CD8-positive, alpha-beta memory T cell (primary cell): ENCODE measurements at places on chromosomes 3 and 15.

DNA sequence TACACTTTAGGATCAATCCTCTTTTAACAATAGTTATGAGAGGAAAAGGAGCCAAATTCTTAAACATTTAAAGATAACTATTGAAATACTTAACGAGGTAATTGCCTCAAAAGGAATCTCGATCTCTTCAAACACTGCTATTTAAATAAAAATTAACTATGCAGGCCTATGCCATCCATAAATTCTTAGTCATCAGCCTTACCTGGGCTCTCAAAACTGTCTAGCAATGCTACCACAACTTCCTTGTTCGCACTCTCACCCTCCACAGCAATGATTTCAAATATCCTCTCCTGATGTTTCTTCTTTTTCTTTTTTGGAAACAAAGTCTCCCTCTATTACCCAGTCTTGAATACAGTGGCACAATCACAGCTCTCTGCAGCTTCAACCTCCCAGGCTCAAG, 12.3 kb downstream of the ETFA start:
- no peaks in the 10 kb centered on the region for H3K36me3 ChIP-seq
- H3K27ac ChIP-seq, result no peak overlapping the region
- no peak overlapping the region for H3K4me3 ChIP-seq
- H3K27me3 ChIP-seq, result no peaks in the 10 kb centered on the region

- H3K27me3 ChIP-seq, result no peaks in the 10 kb centered on the region
- H3K36me3 ChIP-seq, result no peaks in the 10 kb centered on the region
- H3K27ac ChIP-seq, result no peak overlapping the region
- DNase-seq, result no peak
- no peak overlapping the region for H3K4me3 ChIP-seq
Measured at GRCh38 chr3:83498361-83499016, 1460.3 kb upstream of the CADM2 start.

DNA sequence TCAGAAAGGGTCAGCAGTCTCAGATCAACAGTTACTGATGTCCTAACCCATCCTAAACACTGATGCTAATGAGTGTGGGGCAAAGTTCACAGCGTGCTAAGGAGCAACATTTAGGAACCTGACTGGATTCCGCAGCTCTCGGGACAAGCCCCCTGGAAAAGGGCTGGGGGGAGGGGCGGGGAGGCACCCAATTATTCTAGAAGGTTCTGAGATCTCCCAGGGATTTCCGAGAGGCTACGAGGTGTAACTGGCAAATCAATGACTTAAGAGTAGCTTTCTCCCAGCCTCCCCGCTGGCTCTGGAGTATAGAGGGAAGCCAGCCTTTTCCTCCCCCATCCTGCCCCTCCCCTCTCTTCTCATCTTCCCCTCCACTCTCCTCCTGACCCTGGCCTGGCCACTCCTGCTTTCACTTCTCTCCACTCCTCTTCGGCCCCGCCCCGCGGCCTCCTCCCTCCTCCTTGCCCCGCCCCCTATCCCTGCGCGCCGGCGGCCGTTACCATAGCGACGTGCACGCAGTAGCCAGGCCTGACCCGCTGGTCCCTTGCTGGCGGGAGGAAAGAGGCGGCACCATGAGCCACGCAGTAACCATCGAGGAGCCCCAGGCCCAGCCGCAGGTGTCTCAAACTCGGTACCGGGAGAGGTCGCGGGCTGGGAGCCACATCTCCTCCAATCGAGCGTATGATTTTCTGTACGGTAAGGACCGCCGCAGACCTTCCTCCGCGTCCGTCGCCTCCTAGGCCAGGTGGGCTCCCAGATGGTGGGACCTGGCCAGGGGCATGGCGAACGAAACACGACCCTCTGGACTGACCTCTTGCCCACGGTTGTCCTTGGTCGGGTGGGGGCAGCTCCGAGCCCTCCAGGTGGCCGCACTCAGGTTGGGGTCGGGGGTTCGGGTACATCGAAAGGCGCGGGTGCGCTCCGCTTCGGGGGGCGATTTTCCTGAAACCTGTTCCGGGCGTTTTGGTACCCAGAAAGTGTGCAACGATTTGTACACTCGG, at the start of gene CFAP91:
CFAP91 (plus strand) TSS at position 493 of the 998 bp plus-strand sequence; CDS start at position 570, 77 bp downstream.
- DNase-seq, result peak; percentile 78
- H3K4me1 ChIP-seq, result peaks cover 23% of the 10 kb centered on the region
- no peak within 1 kb of the TSS for H3K27ac ChIP-seq
- H3K27me3 ChIP-seq, result no peaks in the 10 kb centered on the region

DNA sequence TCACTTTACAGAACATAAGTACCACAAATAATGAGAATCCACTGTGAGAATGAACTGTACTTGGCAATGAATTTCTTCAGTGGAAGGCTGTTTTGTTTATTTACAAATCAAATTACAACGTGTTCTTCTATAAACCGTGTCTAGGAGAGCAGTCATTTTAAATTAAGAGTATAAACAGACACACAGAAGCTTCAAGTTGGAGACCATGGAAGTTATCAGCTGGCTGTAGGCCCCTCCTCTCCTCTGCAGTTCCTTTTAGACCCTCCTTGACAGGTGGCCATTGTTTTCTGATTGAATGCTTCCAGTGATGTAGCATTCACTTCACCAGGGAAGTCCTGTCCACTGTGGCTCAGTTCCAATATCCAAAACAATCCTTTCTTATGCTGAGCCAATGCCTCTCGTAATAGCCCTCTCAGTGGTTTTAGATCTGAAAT, 7.3 kb upstream of the MAPK6 start:
- H3K36me3 ChIP-seq, result no peaks in the 10 kb centered on the region
- H3K4me1 ChIP-seq, result peaks cover 8% of the 10 kb centered on the region
- no peaks in the 10 kb centered on the region for H3K27me3 ChIP-seq
- H3K4me3 ChIP-seq, result no peak overlapping the region

DNA sequence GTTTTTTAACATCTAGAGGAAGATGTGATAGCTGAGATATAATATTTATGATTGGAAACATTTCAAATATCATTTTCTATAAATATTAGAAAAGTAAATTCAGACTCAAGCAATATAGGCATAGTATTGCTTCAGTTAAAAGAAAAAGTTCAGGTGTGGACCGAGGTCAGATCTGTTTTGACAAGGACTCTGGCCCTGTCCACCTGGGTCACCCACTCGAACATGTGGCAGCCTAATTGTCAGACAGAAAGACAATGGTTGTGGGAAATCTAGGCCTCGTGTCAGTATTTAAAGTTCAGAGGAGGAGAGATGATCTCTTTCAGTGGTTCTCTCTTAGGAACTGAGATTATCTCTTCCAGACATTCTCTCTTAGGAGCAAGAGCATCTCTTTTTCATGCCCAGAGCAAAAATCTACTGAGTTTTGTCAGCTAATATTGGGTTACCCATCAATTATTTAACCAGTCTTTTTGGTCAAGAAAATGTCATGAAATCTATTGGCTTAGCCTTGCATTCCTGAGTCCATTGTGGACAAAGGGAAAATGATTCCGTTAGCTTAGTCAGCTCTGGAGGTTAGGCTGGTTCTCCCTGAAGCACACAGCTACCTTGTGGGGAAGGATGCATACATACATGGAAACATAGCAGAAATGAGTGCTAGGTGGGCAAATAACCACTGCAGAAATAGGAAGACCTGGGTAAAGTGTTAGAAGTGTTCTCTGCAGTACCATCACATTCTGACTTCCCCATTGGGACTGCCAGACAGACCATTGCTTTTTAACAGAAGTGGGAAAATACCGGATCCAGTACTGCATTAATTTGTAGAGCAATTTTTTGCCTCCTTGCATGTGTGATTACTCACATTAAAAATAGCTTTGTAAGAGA, 343.3 kb downstream of the GRM7 start:
- H3K27me3 ChIP-seq, result no peaks in the 10 kb centered on the region
- no peak for DNase-seq
- H3K36me3 ChIP-seq, result no peaks in the 10 kb centered on the region
- H3K27ac ChIP-seq, result no peak overlapping the region
- no peak overlapping the region for H3K4me3 ChIP-seq
- no peaks in the 10 kb centered on the region for H3K4me1 ChIP-seq

DNA sequence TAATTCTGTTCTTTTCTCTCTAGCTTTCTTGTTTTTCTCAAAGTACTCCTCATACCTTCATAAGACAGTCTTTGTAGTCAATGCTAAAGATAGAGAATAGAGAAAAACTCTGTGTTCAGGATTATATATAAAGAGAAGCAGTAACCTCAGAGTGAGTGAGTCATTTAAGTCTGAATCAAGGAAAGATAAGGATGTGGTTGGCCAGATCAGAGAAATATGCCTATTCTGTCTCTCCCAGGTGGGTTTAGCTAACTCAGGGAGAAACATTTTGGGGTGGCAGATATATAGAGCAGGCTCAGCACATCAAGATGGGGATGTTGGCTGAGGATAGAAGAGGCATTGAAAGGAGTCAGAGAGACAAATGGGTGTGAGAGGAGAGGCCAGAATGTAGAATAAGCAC, 31.4 kb downstream of the GTF2E1 start:
- DNase-seq, result no peak
- H3K27me3 ChIP-seq, result no peaks in the 10 kb centered on the region
- no peaks in the 10 kb centered on the region for H3K4me1 ChIP-seq

- no peaks in the 10 kb centered on the region for H3K27me3 ChIP-seq
- no peak for DNase-seq
- H3K4me1 ChIP-seq, result no peaks in the 10 kb centered on the region
- H3K27ac ChIP-seq, result no peak overlapping the region
- H3K36me3 ChIP-seq, result no peaks in the 10 kb centered on the region
Measured at GRCh38 chr15:66233487-66234415, 19.8 kb downstream of the MEGF11 start.

GRCh38 chr3:9071936-9072666, 108.8 kb upstream of the RAD18 start:
- H3K4me1 ChIP-seq, result no peaks in the 10 kb centered on the region
- H3K27me3 ChIP-seq, result no peaks in the 10 kb centered on the region
- H3K36me3 ChIP-seq, result no peaks in the 10 kb centered on the region
- no peak for DNase-seq
- no peak overlapping the region for H3K4me3 ChIP-seq

GRCh38 chr15:90816401-90817116, 51.8 kb upstream of the FURIN start:
- peaks cover 6% of the 10 kb centered on the region for H3K4me1 ChIP-seq
- peak; percentile 69 for DNase-seq
- no peaks in the 10 kb centered on the region for H3K27me3 ChIP-seq
- H3K36me3 ChIP-seq, result no peaks in the 10 kb centered on the region

DNA sequence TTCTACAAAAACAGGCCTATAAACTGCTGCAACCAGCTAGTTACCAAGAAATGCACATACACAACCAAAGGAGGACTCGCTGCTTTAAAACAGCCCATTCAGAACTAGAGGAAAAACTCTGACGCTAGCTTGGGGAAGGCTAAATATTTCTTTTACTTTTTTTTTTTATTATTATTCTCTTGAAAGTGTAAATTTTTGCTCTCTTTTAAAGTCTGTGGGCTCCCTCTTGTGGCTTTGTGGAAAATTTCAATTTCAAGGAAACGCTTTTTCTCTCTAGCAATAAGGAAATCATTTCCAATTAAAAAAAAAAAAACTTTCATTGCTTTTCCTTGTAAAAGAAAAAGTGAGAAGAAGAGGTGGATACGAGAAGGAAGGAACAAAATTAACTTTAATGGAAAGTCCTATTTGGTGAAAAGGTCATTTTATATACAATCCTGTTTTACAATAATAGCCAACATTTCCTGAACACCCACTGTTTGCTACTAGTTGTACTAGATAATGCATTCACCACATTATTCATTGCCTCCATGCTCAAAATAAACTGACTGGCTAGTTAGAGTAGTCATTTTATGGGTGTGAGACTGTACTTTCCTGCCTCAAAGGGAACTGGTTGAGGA, 51.2 kb upstream of the SAMMSON start:
- no peak overlapping the region for H3K4me3 ChIP-seq
- H3K27me3 ChIP-seq, result no peaks in the 10 kb centered on the region

- H3K36me3 ChIP-seq, result no peaks in the 10 kb centered on the region
- H3K4me1 ChIP-seq, result no peaks in the 10 kb centered on the region
- no peak overlapping the region for H3K4me3 ChIP-seq
- H3K27me3 ChIP-seq, result no peaks in the 10 kb centered on the region
Measured at GRCh38 chr3:96209699-96210098, 604.7 kb upstream of the EPHA6 start.

- H3K36me3 ChIP-seq, result no peaks in the 10 kb centered on the region
- no peak overlapping the region for H3K27ac ChIP-seq
- peaks cover 19% of the 10 kb centered on the region for H3K4me1 ChIP-seq
- DNase-seq, result no peak
- H3K4me3 ChIP-seq, result no peak overlapping the region
- no peaks in the 10 kb centered on the region for H3K27me3 ChIP-seq
Measured at GRCh38 chr15:62128916-62129315, 36.2 kb downstream of the C2CD4B start.

DNA sequence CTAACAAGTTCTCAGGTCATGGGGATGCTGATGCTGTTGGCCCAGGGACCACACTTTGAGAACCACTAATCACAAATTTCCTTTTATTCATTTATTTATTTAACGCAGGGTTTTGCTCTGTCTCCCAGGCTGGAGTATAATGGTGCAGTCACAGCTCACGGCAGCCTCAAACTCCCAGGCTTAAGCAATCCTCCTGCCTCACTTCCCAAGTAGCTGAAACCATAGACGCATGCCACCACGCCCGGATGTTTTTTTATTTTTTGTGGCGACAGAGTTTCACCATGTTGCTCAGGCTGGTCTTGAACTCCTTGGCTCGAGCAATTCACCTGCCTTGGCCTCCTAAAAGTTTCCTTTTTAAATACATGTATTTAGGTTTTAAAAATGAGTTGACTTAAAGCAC, 20.7 kb upstream of the ISLR2 start:
- H3K4me3 ChIP-seq, result no peak overlapping the region
- H3K36me3 ChIP-seq, result no peaks in the 10 kb centered on the region

DNA sequence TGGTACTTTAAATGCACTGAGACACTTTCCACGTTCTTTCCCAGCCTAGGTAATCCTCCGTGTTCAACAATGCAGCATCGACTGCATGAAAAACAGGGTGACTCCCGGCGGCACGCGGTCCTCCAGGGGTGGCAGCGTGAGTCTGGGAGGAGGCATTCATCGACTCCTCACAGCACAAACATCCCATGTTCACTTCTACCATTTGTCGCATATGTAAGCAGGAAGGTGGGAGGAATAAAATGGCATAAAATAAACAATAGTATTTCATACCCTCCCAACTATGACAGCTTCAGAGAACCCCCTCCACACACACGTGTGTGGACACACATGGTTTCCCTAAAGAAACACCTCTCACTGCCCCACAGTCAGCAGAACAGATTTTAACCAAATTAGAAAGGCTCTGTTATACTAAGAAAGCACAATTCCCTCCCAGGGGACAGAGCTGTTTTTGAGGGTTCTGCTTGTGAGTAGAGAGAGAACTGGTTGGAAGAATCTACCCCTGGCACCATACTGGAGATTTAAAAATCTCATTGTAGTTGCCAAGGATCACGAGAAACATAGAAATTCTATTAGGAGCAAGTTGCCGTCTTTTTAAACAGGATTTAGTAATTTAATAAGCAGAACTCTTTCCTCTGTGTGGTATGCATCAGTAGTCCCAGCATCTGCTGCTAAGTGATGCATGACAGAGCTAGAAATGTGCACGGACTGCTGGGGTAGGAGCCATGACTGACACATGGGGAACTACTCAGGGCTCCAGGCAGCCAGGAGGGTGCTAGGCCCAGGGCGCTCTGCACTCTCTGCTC, 6.0 kb downstream of the FAM43A start:
- H3K4me3 ChIP-seq, result no peak overlapping the region
- H3K36me3 ChIP-seq, result no peaks in the 10 kb centered on the region
- peaks cover 18% of the 10 kb centered on the region for H3K4me1 ChIP-seq
- DNase-seq, result no peak
